ENCODE measurements at places on chromosomes 4 and X.

- DNase-seq: no peak
Measured at GRCh38 chr4:151676301-151676700, 84.5 kb downstream of the GATB start.

DNA sequence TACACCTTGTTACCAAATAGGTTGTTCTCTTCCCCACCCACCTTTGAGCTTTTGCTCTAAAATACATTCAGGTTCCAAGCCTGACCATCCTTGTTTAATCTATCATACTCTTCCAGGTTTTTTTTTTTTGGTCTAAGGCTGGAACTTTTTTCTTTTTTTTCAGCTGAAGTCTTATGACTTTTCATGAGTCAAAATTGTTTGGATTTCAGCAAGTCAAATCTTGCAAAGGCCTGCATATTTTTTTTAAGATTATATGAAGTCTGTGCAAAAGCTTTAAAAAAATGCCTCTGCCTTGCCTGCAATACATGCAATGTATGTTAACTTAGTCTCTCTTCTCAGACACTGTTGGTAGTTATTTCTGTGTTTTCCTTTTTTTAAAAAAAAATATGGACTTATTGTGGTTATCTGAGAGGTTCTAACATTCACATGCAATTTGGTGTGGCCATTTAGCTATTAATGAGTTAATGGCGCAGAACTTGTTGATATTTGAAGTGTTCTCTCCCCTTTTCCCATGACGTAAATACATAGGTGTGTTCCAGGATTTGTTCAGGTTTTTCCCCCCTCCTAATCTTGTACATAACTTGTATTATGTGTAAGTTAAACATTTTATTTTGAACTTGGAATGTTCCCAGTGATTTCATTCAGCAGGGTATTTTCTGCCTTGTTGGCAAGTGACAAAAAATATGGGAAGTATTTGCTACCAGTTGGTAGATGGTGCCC lies 58.7 kb downstream of the CCKAR start:
- no peak for DNase-seq

DNA sequence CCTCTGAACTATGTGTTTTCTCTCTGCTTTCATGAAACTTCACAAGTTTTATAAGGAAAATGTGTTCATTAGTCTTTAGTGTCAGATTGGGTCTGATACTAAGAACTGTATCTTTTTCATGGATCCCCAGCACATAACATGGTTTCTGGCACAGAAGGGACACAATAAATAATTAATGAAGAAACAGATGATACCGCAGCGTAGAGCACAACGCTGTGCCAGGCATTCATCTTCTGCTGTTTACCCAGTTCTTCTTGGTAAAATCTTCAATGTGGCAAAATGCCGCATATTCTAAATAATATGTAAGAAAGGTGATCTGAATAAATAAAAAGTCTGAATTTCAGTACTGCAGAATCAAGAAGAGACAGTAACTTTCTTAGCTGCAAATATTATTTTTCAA lies 12.3 kb downstream of the SCARB2 start:
- DNase-seq: no peak

DNA sequence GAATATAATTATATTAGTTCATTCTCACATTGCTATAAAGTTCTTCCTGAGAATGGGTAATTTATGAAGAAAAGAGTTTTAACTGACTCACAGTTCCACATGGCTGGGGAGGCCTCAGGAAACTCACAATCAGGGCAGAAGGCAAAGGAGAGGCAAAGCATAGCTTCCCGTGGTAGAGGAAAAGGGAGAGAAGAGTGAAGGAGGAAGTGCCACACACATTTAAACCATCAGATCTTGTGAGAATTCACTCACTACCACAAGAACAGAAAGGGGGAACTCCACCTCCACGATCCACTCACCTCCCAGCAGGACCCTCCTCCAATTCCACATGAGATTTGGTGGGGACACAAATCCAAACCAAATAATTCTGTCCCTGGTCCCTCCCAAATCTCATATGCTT lies 773.4 kb upstream of the INTU start:
- DNase-seq: no peak

DNA sequence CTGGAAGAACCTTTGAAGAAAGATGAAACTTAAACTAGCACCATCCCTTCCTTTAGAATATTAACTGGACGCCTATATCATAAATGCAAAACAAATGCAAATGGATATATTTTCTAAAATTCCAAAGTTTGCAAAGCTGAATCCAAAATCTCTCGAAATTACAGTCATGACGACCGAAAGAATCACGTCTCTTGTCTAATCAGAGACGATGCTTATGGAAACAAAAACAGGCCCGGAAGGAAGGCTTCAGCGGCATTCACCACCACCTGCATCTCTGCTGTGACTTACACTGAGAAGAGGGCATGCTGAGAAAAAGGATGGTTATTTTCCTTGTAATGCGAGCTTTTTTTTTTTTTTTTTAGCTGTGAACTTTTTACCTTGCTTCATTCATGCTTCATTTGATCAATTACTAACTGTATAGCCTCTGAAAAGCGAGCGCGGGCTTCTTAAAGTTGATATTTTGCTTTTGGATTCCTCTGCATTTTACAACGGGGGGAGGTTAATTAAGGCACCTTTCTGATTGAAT lies 209.3 kb downstream of the SOWAHB start:
- no peak for DNase-seq

All from stimulated activated CD4-positive, alpha-beta T cell treated with anti-CD3 and anti-CD28 coated beads, Interleukin-1b, Interleukin-23, amount 100 ng/mL, for 4 hours (primary cell).